Tibial nerve (tissue), 4 donors: ENCODE measurements at places on chromosomes 1 and 21.

GRCh38 chr1:192657760-192658159 lies 21.8 kb downstream of the RGS13 start:
- no peak for DNase-seq

DNA sequence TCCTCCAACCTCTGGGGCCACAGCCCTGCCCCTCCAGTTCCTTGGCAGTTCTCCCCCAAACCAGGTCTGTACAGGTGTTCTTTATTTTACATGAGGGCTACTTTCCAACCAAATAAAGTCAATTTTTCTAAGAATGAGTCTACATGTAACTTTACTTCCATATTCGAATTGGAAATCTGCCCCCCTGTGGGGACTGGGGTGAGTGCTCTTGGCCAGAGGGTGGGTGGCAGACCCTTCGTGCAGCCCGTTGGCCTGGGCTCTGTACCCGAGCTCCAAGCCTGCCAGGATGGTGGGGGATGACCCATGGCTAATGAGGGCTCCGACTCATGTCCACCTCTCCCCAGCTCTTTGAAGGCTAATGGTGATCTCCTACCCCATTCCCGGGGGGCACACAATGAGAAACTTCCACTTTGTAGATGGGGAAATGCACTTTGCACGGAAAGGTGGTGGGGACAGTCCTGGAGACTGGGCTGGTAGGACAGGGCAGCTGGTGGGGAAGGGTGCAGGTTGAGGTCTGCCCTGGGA lies 589 bp upstream of the CATSPER4 start:
- no peak for DNase-seq

DNA sequence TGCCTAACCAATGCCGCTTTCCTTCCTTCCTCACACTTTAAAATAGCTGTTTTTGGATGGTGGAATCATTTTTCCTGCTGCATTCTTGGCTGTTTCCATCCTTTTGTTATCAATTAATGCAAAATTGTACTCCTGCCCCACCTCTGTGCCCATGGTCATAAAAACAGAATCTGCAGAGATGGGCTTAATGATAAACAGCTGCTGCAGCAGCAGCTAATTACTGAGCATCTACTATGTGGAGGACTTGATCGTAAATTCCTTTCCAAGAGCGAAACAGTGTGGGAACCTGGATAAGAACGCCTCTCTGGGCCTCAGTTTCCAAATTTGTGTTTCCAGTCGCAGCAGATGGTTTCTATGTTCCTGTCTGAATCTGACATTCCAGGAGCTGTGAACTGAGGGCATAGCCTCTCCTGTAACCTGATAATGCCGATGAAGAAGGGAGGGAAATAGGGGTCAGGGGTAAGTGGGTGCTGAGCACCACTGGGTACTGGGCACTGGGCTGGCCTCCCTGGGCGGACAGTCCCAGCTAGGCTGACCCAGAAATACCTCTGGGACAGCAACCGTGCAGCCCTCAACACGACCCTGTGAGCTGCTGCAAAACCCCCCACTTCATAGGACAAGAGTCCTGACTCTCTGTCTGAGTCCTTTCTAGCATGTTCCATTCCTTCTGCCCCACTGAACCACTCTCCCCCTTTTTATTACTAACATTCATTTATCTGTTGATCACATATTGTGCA lies 121.7 kb downstream of the DMRTB1 start:
- no peak for DNase-seq

GRCh38 chr1:224381880-224382548 lies 25.3 kb downstream of the CNIH4 start:
- no peak for DNase-seq

GRCh38 chr1:38736399-38736798 lies 123.2 kb downstream of the RRAGC start:
- DNase-seq = no peak

- DNase-seq = no peak
Observed at GRCh38 chr1:239283216-239283615, 103.2 kb upstream of the CHRM3 start.

DNA sequence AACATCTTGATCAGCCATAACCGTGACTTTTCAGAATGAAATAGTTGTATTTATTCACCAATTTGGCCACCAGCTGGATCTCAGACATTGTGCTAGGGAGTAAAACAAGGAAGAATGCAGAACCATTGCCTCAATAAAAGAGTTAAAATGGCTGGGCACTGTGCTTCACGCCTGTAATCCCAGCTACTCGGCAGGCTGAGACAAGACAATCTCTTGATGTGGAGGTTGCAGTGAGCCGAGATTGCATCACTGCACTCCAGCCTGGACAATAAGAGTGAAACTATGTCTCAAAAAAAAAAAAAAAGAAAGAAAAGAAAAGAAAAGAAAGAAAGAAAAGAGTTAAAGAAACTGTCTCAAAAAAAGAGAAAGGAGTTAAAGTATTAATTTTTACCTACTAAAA lies 199.5 kb downstream of the TPR start:
- no peak for DNase-seq

GRCh38 chr1:39569034-39569433 lies 7.6 kb downstream of the PABPC4 start:
- DNase-seq = no peak

GRCh38 chr1:40784771-40785151 lies 1.2 kb downstream of the KCNQ4 start:
- DNase-seq = no peak

- no peak for DNase-seq
Observed at GRCh38 chr1:103108376-103109150, at the start of gene COL11A1. Gene COL11A1 (minus strand): TSS chr1:103108522. CDS start chr1:103108178, 344 bp downstream.

GRCh38 chr1:40648928-40649591 lies 16.4 kb downstream of the RIMS3 start:
- DNase-seq = no peak

GRCh38 chr1:168509875-168510791 lies 33.7 kb downstream of the XCL2 start:
- no peak for DNase-seq

DNA sequence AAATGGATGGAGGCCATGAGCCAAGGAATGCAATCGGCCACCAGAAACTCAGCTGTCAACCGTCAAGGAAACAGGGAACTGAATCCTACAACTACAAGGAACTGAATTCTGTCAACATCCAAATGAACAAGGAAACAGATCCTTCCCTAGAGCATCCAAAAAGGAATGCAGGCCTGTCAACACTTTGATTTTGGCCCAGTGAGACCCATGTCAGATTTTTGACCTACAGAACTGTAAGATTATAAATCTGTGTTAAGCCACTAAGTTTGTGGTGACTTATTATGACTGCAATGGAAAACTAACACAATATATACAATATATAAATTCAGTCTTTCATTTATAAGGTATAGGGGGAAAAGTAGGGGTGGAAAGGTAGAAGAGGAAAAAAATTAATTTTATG lies 55.3 kb downstream of the SHCBP1L start:
- DNase-seq = no peak

GRCh38 chr1:196466166-196466565 lies 142.1 kb downstream of the KCNT2 start:
- DNase-seq = no peak

DNA sequence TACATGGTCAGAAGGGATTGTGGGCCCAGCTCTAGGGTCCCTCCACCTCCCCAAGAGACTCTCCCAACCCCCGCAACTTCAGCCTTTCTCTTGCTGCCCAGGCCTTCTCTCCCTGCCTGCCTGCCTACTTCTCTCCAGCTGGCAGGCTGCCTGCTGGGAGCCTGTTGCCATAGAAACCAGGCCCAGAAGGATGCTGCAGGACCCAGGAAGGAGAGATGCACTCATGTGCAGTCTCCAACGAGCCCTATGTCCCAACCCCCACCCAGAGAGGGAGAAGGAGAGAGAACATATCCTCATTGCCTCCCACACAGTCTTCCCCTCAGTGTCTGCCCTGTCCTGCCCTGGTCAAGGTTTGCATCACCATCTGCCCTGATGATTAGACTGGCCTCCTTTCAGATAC lies 10.8 kb upstream of the SMIM12 start:
- DNase-seq = no peak
